Activated CD4-positive, CD25-positive, alpha-beta regulatory T cell treated with anti-CD3 and anti-CD28 coated beads, Interleukin-2, amount 50 U/mL, for 24 hours (primary cell): ENCODE measurements at places on chromosomes 2 and 18.

GRCh38 chr2:96407041-96407918 lies 71.7 kb downstream of the NCAPH start:
- peak; percentile 85 for ATAC-seq

- no peak for ATAC-seq
Observed at GRCh38 chr2:22970284-22970975, 414.5 kb upstream of the KLHL29 start.

DNA sequence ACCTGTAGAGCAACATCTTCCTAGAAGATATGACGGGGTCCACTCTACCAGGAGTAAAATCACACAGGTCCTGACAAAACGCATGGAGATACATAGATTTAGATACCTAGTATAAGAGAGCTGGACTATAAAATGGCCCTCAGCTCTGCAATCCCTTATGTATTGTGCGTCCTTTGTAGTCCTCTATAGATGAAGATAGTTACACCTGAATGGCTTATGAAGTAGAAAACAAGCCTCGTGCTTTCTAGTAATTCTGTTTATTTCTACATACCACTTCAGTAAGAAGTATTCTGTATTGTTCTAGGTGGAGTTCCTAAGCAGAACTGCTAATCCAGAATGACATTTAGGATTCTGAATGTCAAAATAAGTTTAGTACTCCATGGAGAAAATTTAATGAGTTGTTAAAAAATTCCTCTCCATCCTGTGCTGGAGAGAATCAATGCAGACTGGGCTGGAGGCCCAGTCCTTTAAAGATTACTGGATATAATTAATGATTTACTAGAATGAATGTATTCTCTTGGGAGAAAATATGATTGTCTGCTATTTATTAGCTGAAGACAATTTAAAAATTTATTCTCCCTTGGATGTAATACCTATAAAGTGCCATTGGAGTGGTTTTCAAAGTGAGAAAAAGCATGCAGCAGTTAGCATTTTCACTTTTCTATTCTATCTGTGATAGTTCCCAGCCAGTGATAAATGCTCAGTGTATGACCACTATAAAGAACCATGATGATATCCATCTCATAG lies 147.3 kb upstream of the UNC80 start:
- no peak for ATAC-seq

GRCh38 chr2:227783404-227784138 lies 30.1 kb upstream of the CCL20 start:
- ATAC-seq: peak; percentile 73

DNA sequence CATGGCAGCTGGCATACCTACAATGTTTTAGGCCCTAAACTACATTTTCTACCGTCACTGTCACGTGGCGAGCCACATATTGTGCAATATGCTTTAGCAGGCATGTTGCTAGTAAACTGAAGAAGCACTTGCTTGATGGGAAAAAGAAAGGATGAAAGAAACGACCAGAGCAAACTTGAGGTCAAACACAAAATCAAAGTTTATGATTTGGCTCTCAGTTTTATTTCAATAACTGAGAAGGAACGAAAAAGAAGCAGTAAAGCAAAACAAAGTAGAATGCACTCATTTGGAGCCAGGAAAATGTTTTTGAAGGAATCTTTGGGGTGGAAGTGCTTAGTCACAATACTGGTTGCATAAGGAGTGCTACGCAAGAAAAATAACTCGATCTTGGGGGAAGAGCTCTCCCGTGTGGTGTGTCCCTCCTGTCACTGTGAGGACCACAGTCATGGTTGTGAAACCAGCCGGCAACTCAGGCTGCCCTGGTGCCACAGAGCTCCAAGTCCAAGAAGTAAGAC lies 349.8 kb downstream of the RBM43 start:
- no peak for ATAC-seq

GRCh38 chr2:26326514-26326913 lies 19.4 kb upstream of the SELENOI start:
- ATAC-seq: no peak

DNA sequence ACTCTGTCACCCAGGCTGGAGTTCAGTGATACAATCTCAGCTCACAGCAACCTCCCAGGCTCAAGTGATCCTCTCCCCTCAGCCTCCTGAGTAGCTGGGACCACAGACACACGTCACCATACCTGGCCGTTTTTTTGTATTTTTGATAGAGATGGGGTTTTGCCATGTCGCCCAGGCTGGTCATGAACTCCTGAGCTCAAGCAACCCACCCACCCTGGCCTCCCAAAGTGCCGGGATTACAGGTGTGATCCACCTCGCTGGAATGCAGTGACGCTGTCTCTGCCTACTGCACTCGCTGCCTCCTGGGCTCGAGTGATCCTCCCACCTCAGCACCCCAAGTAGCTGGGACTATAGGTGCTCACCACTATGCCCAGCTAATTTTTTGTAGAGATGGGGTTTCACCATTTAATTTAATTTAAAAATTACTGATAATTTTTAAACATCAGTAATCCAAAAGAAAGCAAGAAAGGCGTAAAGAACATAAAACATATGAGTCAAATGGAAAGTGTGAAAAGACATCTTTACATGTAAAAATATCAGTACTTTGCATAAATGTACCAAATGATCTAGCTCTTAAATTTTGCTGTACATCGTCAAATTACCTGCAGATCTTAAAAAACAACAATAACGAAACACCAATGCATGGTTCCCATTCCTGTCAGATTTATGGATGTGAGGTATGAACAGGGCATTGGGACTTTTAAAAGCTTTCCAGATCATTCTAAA lies 2.8 kb upstream of the ZNF236 start:
- ATAC-seq: no peak

DNA sequence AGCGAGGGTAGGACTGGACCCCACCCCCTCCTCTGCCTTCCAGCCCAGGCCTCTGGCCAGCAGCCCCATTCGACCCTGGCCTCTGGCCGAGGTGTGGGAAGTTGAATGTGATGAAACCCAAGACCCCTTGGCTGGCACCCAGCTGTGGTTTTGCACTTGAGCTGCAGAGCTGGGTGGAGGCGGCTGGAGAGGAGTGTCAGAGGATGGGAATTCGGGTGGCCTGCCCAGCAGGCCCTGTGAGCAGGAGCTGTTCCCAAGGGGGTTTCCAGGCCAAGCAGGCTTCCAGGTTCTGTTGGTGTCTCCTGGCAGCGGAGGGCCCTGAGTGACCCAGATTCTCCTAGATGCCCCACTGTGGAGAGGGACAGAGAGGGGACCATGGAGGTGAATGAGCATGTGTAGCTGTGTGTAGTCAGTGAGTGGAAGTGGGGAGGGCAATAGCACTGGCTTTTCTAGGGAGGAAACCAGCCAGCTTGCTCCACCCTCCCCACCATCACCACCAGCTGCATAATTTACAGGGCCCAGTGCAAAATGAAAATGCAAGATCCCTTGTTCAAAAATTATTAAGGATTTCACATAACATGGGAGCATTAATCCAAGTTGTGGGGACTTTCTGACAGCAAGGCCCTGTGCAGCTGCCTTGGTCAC lies 172.2 kb upstream of the HAAO start:
- ATAC-seq: no peak

GRCh38 chr2:214560176-214560575 lies 149.3 kb downstream of the VWC2L start:
- ATAC-seq: no peak

DNA sequence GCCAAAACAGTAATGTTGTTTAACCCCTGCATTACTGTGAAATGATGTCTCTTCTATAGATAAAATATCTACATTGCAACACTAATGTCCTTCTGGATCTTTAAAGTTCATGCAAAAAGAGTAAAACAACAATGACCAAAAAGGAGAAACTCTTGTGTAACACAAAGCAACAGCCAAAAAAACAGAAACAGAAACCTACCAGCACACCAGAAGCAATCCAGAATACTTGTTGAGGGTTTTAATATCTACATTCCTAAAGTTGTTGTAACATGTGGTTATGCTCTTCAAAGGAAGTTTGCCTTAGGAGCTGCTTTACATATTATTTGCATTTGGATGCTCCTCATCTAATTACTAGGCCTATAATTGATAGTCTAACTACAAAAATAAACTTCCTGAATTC lies 157.2 kb downstream of the BABAM2 start:
- no peak for ATAC-seq

GRCh38 chr2:241777686-241778627 lies 1.3 kb downstream of the GAL3ST2 start:
- ATAC-seq: no peak

DNA sequence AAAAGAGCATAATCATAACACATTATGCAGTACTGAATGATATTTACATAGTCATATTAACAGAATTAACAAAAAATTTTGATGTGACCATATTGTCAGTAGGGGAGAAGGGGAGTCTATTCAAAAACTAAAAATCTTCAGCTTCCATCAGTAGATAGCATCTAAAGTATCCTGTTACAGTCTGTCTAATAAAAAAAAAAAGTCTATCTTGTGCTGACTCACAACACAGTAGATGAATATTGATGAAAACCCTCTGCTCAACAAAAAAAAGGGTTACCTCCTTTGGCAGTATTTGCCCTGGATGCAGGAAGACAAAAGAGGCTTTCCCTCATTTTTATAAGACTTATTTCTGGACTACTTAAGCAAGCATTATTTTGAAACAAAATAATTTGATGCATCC lies 27.3 kb downstream of the GRB14 start:
- no peak for ATAC-seq

DNA sequence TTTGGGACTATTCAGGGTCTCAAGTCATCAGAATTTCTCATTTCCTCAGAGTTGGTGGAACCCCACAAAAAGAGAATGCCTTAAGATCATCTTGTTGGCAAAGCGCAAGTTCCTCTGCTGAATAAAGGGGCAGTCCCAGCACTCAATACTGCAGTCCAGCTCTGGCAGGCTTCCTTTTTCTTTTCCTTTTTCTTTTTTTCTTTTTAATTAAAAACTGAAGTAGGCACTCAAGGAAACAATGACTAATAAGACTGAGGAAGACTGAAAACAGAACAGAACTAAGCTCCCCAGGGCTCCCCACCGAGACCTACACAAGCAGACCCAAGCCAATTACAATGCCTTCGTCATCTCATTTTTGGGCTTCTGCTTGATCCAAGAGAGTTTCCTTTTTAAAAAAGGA lies 82.0 kb downstream of the STK39 start:
- ATAC-seq: peak; percentile 26

- ATAC-seq: no peak
Observed at GRCh38 chr2:127516041-127516762, 10.1 kb downstream of the IWS1 start.

- ATAC-seq: no peak
Observed at GRCh38 chr2:137154946-137155345, 389.6 kb downstream of the THSD7B start.

- ATAC-seq: no peak
Observed at GRCh38 chr18:74526488-74526887, 7.8 kb upstream of the CNDP1 start.

- no peak for ATAC-seq
Observed at GRCh38 chr2:81672923-81673322, 1368.4 kb upstream of the LRRTM1 start.

DNA sequence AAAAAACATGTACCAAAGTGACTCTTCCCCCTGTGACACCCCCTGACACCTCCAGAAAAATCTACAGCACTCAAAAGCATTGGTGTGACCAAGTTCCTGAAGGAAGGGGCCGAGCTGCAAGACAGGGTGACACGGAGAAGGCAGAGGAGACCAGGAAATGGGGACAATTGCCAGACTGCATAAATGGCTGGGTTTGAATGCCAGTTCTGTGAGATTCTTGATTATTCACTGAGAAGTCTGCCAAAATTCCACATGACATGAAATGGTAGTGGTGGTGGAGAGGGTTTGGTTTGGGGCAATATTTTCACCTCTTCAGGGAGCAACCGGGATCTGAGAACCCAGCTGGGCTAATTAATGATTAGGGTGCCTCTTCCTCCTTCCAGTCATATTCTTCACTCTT lies 178.5 kb downstream of the ARL4C start:
- ATAC-seq: no peak

- ATAC-seq: no peak
Observed at GRCh38 chr2:171564463-171564862, 42.2 kb downstream of the CYBRD1 start.

GRCh38 chr2:24969784-24970183 lies 2.0 kb downstream of the DNAJC27 start:
- ATAC-seq: no peak

DNA sequence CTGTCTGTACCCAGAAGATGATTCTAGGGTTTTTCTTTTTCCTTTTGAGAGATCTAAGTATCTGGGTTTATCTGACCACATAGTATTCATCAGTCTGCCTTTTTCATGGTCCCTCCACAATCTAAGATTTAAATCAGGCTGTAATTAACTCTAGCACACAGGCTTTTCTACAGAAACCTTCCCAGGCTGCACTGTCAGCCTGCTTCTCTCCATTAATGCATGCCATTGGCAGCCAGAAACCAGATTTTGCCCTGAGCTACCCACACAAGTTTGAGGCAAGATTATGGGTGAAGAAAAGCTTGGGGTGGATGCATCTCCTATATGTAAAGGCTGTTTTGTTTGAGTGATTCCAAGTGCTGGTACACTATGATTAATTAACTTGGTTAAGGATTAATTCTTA lies 45.7 kb upstream of the EML4 start:
- ATAC-seq: no peak

DNA sequence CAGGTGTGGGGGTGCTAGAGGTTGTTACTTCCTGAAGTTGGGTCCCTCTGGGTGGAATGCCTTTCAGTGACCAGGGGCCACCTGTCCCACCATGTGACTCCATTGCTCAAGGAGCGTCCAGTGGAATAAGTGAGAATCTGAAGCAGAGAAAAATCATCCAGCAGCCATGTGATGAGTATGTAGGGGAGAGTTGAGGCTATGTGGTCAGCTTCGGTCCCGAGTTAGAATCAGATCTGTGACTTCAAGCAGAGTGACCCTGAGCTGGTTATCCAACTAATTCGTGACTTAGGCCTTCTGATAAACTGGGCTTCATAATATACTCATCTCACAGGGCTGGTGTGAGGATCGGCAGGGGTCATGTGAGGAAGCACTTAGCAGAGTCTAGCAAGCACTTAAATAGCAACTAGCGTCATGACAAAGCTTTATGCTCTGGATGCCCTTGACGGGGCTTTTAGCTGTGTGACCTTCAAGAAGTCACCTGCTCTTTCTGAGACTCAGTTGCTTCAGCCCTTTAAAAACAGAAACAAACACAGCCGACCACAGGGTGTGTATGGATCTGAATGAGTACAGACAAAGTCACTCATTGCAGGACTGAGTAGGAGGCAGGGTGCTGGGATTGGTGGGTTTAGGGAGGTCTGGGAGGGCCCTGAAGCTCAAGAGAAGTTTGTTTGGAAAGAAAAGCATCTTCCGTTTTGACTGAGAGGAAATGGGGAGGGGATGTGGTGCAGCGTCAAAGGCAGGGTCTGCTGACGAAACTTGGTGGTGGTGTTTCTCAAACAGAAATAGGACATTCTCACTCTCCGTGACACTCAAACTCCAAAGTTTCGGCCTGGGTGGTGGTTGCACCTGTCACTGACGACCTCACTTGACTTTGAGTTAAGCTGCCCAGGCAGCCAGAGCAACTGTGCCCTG lies 264.0 kb upstream of the CXCR4 start:
- ATAC-seq: peak; percentile 87

DNA sequence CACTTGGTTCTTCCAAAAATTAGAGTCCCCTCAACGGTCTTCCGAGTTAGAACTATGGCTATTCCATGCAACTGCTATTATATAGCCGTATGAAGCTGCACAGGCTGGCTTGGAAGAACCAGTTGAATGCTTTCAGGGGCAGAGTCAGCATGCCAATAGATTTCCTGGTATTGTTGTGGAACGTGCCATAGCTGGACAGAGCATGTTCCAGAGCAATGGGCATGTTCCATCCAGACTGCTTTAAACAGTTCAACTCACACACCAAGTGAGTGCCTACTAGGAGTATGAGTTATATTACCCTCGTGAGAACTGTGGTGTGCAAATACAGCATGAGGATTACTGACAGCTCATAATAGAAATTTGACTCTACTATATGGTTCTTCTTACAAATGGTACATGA lies 682.0 kb downstream of the SATB2 start:
- ATAC-seq: no peak
